ENCODE measurements at places on chromosomes 2 and 18.

GRCh38 chr2:130936451-130936850 is 99.7 kb downstream of the ARHGEF4 start:
- DNase-seq = no peak

- DNase-seq = no peak
Measured at GRCh38 chr2:223908304-223908998, 36.7 kb downstream of the WDFY1 start.

GRCh38 chr2:203637471-203638167 is 68.8 kb upstream of the CD28 start:
- DNase-seq = no peak

DNA sequence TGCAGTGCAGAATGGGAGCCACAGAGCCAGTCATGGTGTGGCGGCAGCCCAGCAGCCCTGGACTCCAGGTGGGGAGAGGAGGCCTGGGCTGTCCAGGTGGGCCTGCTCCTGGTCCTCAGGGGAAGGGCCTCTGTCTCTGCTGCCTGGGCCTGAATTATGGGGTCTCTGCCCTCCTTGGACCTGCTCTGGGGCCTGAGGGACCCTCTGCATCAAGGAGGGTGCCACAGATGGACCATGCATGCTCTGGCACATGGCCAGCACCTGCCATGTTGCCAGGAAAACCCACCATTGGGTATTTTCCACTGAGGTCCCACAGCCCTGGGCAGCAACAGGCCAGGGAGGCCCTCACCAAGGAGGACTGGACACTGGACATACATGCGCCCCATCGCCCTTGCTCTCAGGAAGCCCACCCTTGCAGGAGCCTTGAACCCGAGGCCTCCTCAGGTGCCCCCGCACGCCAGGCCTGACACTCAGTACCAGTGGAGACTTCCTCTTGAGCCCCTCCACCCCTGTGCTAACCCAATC is 107.1 kb downstream of the NDUFA10 start:
- no peak for DNase-seq

GRCh38 chr2:64863097-64863820 is 125.9 kb upstream of the SLC1A4 start:
- DNase-seq = no peak

DNA sequence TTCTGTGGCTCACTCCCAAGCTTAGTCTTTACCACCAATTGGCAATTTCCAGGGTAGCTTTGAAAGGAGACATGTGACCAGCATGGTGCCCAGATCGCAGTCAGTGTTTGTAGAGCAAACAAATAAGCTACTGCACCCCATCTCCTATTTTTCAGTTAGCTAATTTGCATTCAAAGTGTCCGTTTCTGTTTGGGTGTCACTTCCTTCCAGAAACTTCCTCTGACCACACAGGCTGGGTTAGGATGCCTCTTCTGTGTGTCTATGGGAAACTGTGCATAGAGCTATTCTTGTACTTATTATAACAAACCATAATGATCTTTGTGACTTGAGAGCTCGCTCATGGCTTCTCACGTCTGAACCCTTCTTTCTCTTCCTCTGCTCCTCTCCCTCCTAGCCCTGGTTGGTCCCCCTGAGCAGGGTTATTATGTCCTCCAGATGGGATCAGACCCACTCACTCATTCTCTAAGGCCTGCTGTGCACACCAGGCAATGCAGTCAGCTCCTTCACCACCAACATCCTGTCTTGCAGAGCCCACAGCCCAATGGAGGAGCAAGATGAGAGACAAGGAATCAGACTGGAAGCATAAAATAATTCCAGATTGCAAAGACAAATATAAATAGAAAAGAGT is 101.2 kb upstream of the ALK start:
- DNase-seq = no peak

- DNase-seq = no peak
Measured at GRCh38 chr2:25324905-25325592, 16.7 kb downstream of the DNMT3A start.

DNA sequence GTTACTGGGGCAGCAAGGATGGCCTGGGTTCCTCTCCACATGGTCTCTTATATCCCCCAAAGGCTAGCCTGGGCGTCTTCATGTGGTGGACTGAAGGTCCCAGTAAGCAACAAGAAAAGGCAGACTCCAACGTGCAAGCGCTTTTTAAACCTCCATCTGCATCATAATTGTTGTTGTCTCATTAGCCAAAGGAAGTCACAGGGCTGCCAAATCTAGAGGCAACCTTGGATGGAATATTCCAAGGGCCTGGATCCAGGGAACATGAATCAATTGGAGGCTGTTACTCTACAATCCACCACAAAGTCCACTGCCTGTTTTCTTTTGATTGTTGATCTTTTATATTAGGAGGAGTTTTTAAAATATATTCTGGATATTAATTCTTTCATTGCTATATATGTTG is 118.8 kb downstream of the SH3RF3 start:
- DNase-seq = no peak

GRCh38 chr2:58913082-58913726 is 672.1 kb upstream of the FANCL start:
- no peak for DNase-seq

Measured in activated T-helper 9 cell treated with anti-CD3 and anti-CD28 coated beads, Interleukin-2, amount 50 U/mL, for 16 hours (primary cell).